LHCN-M2 (cell line): ENCODE measurements at places on chromosomes 4 and X.
A peak's percentile ranks its signal among the peaks of the same experiment; 100 is the strongest.

GRCh38 chrX:135304741-135305140 is 4.5 kb upstream of the ETDC start:
- no peak for DNase-seq

DNA sequence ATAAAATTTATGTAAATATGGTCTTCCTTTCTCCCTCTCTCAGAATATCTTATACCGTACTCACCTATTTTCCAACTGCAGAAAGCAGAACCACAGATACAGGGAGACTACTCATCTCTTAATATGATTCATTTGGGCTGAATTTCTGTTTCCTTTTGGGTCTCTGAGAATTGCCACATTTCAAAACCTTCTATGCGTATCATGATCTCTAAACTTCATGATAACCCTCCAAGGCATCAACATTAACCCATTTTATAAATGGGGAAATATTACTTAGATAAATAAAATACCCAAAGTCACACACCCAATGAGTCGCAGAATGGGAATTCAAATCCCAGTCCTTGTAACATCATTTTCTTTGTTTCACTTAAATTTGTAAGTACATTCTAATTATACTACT is 16.6 kb upstream of the PRDM8 start:
- peak; percentile 67 for DNase-seq

DNA sequence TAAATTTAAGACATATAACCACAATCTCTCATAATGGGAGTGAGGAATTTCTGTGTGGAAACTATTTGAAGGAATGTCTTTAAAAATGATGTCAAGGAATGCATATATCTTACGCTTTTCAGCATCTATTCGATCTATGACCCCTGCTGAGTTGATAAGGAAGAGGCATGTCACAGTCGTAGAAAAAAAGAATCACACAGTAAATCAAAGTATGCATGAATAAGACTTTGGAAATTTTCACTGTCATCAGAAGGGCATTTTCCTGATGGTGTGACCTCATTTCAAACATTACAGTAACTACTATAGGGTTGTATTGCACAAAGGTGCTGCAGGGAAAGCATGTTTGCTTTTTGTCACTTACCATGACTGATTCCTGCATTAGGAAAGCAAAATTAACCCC is 41.5 kb downstream of the REELD1 start:
- DNase-seq, result peak; percentile 26

- no peak for DNase-seq
Measured at GRCh38 chr4:138815811-138816210, 199.8 kb upstream of the NOCT start.

GRCh38 chr4:76035141-76035540 is 729 bp downstream of the CXCL11 start:
- DNase-seq, result no peak

DNA sequence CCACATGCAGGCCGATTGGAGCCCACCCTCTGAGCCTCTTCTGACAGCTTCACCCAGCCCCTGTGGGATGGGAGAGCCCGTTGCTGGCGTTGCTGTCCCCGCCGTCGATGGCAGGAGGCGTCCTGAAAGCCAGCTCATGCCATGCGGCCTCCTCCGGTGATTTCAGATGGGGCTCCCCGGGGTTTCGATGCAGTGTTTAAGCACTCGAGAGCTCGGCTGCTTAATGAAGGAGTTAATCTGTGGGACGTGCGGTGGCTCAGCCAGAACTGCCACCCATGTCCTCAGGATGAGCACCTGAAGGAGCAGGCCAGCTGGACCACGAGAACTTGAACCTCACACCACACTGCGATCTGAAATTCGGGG is 95.6 kb downstream of the SORCS2 start:
- no peak for DNase-seq

DNA sequence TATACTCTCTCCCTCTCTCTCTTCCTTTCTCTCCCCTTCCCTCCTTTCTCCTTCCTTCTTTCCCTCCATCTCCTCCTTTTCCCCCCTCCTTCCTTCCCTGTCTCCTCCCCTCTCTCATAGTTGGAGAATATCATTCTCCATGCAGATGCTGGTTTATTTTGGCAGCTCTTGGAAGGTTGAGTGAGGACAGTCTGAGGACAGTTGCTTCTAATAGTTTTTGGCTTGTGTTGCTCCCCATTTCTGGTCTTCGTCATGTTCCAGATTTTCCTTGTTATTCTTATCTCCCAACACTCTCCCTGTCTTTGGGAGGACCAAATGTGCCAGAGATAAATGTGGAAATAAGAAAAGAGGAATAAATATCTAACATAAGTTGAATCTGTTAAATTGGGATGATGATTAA is 263.0 kb downstream of the FRMPD4 start:
- DNase-seq, result no peak

GRCh38 chr4:87286970-87287369 is 35.7 kb downstream of the HSD17B13 start:
- DNase-seq, result no peak

DNA sequence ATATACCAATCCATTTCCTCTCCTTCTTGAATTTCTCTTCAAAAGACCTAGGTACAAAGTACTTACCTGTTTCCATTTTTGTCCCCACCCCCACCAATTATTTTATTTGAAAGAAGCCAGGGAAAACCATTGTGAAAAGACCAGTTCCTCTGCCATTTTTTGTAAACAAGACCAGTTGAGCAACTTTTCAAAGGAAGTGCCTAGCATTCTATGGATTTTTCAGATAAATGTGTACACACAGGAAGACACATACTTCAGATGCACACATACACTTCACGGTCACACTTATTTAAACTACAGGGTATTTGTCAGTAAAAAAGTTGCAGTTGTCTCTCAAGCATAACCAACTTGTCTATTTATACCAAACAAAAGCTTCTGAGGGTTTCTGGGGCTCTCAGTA is 587.2 kb upstream of the KLHL4 start:
- DNase-seq, result no peak
